Vagina (tissue), 2 donors: ENCODE measurements at places on chromosomes 2 and 18.

- DNase-seq: no peak
These were observed 42.2 kb downstream of the RFTN2 start for GRCh38 chr2:197633109-197633657.

- no peak for DNase-seq
These were observed 124.8 kb upstream of the BCL2L11 start for GRCh38 chr2:110995911-110996310.

DNA sequence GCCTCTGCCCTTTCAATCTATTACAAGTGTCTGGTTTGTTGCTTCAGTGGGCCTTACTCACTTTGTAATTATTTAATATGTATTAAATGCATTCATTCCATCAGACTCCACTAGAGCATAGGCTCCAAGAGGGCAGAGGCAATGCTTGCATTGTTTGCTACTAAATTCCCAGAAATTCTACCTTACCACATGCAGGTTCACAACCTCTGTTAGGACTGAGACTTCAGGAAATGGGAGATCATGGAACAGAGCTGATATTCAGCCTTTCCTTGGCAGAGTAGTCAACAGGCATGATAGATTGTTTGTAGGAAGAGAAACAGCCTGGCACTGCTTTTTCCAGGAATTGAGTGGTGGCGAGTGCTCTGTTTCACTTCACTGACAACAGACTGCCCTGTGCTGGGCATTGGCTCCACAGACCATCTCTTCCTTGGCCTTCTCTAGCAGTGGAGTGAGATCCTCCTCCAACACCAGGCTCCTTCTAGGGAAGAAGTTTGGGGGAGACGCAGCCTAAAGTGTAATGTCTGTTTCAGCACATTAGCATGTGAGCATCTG, 6.2 kb upstream of the MATN3 start:
- DNase-seq: no peak

- no peak for DNase-seq
These were observed 39.1 kb downstream of the ABCB11 start for GRCh38 chr2:168992026-168992425.

GRCh38 chr2:194822657-194823056, 834.4 kb upstream of the SLC39A10 start:
- no peak for DNase-seq

DNA sequence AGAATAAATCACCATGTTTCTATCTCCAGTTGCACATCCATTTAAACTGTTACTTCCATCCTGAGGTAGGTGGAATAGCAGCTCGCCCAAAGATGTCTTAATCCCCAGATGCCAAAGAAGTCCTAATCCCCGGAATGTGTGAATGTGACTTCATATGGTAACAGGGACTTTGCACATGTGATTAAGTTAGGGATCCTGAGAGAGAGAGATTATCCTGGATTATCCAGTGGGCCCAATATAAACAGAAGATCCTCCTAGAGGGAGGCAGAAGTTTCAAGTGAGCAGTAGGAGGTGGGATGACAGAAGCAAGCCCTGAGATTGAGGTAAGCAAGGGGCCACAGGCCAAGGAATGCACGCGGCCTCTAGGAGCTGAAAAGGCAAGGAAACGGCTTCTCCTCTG, 19.8 kb downstream of the CREG2 start:
- no peak for DNase-seq

DNA sequence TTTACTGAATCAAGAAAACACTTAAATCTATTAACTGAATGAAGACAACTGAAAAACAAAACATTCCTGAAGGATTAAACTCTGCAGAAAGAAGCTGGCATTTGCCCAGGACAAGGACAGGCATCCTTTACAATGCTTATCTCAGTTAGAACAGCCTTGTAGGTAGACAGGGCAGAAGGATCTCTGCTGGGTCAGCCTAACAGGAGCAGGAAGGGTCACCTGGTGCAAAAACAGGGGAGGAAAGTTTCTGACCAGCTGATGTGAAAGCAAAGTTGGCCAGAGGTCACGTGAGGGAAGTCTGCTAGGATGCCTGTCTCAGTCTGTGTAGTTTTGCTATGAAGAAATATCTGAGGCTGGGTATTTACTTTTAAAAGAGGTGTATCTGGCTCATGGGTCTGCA, 348.6 kb downstream of the ANAPC1 start:
- DNase-seq: no peak

- no peak for DNase-seq
These were observed 131.4 kb upstream of the MAPRE2 start for GRCh38 chr18:34909637-34910364.

DNA sequence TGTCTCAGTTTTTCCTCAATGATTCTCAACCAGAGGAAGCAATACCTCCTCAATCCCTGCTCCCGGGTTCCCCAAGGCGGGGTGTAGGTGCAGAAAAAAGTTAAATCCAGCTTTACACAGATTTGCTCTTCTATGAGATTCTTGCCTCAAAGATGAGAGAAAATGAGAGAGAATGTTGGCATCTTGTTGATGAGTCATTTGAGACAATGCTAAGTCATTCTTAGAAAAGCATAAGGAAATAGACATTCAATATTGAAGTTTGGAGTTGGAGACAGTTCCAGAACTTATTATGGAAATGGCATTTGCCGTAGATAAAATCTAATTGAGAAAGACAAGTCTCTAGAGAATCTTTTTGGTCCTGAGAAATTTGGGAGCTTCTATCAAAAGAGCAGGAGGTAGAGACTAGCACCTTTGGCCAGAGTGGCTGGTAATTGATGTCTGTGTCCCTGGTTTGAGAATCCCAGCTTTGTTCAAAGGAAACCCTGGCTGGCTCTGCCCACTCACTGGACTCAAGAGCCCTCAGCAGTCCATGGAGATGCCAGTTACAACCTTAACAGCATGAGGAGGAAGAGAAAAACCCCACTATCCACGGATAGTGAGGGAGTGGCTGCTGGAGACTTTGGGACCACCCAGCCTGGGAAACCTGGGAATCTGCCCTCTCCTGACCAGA, 181.2 kb downstream of the FAM124B start:
- no peak for DNase-seq
